Stimulated activated CD4-positive, alpha-beta T cell treated with anti-CD3 and anti-CD28 coated beads, TNF-alpha, amount 100 ng/mL, for 48 hours (primary cell): ENCODE measurements at places on chromosomes 12 and 14.

DNA sequence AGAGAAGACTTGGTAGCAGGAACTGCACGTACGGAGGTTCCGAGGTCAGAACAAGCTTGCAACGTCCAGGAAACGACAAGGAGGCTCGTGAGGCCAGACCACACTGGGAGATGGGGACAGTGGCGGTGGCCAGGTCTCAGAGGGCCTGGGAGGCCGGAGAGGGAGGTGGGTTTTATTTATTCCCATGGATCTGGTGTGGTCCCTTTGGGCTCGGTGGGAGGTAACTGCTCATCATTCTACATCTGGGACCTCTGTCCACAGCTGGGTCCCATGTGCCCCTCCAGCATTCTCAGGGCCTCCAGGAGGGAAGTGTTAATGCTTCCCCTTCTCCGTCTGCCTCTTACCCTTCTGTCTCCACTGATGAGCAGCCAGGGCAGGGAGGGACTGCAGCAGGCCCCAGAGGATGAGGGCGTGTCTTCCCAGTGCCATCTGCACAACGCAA is 35.7 kb upstream of the NCOR2 start:
- DNase-seq: no peak

DNA sequence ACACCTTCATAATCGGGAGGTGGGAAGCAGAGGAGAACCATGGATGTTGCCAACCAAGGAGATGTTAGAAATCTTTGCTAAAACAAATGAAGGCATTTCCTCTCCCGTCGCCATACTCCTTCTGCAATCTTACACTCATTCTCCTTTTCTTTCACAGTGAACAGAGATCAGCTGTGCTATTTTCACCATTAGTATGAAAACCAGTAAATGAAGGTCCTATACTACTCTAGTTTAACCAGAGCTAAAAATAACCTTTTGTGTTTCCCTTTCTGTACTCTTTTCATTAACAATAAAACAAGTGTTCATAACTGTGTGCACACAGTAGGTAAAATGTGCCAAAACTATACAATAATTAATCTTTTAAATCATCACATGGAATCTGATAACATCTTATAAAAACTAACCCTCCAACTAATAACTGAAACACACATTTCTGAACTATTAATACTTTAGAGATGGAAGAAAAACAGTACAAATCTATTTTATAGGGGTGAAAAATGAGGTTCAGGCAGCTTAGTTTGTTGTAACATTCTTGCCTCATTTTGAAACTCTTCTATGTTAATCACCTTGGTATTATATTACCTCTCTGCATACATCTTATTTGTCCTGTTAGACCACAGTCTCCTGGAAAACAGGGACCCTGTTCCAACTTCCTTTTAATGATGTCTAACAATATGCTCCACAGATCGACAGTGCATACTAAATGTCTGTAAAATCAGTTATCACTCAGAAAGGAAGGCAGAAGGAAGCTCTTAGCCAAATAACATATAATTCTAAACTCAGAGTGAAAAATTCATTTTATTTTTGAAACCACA is 69.5 kb downstream of the SPPL3 start:
- no peak for DNase-seq

DNA sequence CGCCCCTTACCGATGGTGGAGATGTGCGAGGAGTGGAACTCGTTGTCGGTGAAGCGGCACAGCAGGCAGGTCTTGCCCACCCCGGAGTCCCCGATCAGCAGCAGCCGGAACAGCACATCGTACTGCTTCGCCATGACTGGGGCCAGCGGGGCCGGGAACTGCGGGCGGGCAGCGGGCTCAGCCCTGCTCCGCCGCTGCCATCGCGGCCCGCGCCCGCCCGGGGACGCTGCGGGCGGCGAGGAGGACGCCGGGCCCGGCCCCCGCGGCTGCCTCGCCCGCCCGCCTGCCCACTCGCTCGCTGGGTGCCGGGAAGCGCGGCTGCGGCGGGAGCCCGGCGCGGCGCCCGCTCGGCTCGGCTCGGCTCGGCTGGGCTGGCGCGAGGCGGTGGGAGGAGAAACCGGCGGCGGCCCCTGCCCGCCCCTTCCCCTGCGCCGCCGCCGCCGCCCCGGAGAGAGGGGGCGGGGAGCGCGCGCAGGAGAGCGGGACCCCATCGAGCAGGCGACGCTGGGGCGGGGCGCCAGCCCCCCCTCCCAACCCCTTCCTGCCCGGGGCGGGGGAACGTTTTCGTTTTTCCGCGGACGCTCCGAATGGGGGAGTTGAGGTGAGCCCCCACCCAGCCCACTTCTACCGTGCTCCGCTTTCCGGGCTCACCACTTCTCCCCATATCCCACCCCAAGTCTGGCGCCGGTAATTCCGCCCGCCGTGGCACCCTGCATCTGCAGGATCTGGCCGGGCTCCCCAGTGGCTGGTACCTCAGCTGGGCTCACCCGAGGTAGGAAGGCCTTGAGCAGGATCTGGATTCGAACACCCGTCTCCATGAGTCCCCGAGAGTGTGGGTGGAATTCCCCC is at the start of gene RAB15:
Gene RAB15, minus strand, starts transcription at position 394 of the 849 bp plus-strand sequence. Its CDS starts 260 bp downstream, at position 134.
- no peak for DNase-seq

GRCh38 chr12:16495196-16495595 is 110.8 kb downstream of the LMO3 start:
- DNase-seq: no peak

- no peak for DNase-seq
These were observed 373.7 kb upstream of the SYT1 start for GRCh38 chr12:78490861-78491260.

DNA sequence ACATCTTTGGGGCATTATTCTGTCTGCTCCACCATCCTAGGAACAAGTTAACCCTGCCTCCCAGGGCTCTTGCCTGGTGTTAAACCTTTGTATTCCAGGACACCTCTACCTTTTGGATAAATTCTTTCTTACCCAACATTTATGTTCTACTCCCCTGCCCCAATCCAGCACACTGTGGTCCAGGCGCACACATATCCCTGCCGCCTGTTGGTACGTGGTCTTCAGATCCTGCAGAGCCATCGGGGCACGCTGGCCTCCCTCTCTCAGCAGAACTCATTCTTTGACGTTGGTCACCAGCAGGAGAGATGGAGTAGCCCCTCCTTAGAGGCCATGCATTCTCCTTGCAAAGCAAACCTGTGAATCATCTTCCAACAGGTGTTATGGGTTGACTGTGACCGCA is 5.1 kb upstream of the TMEM179 start:
- DNase-seq: no peak

- no peak for DNase-seq
These were observed 21.4 kb upstream of the TMTC2 start for GRCh38 chr12:82665142-82665923.

- DNase-seq: no peak
These were observed 383.0 kb downstream of the PCNX1 start for GRCh38 chr14:71290301-71290700.

DNA sequence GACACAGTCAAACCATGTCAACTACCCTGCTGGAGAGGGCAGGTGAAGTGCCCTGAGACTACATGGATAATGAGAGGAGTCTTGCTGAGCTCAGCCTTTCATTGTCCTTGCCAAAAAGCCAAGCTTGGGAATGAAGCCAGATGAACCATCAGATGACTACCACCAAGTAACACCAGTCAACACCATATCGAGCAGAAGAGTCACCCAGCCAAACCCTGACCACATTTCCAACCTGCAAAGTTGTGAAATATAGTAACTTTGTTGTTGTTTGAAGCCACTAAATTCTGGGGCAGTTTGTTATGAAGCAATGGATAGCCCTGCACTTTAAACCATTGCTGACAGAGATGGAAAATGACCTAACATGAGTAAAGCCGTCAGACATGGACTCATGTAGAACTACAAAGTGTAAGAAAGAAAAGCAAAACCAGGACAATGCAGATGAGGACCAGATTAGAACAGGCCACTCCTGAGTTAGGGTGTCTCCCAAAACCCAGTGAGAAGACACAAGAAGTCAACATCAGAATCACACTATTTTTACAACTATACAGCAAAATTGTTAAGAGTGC is 12.5 kb upstream of the CRADD start:
- DNase-seq: no peak

DNA sequence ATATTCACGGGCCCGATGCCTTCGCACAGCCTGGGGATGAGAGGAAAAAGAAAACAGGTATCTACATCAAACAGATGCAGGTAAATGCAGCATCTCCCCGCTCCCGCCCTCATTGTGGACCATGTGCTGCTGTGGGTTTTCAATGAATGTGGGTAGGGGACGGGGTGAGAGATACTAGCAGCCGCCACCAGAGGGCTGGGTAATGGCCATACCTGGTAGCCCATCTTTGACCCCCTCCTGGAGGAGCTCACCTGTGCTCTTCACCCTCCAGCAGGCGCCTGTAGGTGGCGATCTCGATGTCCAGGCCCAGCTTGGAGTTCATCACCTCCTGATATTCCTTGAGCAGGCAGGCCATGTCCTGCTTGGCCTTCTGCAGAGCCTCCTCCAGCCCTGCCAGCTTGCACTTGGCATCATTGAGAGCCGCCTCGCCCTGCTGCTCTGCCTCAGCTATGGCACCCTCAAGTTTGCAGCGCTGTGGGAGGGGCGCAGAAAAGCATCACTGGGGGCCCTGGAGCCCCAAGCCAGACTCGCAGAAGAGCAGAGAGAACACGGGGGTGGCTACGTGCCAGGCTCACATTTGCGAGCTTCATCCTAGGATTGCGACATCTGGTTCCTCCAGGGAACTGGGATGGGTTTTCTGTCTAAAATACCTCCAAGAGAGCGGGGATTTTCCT is 10.2 kb downstream of the KRT82 start:
- no peak for DNase-seq

DNA sequence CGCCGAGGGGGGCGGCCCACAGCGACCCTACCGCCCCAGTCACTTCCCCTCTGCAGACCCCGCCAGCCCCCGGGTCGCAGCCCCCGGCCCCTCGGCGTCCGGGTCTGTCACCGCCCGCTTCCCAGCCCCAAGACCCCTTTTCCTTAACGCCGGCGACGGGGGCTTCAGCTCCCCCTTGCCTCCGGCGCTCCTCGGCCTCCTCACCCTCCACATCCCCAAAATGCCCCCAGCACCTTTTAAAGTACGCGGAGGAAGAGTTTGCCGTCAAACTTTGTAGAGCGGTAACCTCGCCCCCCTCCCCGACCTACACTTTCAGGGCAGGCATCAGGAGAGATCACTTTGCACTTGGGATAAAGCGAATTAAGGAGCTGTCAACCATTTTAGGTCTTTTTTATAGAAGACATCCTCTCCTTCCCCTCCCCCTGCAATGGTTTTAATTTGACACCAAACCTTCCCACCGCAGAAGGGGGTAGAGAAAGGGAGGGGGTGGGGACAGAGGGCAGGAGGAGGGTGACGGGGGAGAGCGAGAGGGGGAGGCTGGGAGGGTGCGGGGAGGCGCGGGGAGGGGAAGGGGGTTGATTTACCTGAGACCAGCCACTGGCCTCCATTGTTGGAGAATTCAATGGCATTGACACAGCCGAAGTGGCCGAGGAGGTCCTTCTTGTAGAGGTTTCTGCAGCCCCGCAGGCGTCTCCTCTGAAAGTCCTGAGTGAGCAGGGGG is 578 bp downstream of the DCAF5 start:
- no peak for DNase-seq

DNA sequence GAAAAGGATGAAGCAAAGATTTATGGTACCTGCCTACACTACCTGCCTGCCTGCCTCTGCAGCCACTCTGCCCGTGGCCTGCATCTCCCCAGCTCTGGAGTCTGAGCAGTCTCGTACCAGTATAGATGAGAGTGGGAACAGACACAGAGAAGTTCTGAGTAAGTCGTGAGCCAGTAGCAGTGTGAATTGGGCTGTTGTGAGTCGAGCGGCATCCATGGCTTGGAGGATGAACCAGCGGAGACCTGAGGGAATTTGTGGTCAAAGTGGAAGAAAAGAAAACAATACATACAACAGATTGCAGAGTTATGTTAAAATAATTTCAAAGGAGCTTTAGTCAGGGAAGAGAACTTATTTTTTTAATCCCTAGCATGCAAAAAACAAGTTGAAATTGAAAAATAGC is 25.3 kb downstream of the C2CD5 start:
- no peak for DNase-seq

DNA sequence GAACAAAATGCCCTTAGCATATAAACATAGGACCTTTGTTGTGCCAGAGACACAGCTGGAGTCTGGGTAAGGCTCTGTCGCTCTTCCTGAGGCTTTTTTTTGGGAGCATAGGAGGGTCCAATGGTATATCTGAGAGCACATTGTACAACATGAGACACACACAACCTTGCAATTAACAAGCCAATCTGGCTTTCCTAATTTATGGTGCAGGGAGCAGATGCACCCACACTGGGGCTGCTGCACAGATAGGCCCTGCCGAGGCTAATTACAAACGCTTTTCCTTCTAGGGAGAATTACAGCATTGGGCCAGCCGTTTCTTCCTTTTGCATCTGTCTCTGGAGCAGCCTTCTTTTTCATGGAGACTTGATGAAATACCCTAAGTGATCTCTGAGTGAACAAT is 75.0 kb upstream of the OVCH1 start:
- DNase-seq: no peak

DNA sequence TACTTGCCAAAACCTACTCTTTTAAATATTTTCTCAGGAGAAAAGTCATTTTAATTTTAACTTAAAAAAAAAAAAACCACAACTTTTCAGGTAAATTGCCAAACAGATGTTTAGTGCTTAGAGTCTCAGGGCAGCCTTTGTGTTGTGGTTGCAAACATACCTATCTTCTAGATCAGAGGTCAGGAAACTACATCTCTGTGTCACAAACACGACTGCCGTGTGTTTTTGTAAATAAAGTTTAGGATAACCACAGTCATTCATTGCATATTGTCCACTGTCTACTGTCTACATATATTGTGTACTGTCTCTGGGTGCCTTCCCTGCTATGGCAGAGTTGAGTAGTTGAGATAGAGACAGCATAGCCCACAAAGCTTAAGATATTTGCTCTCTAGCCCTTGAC is 48.9 kb downstream of the DYRK2 start:
- no peak for DNase-seq

- no peak for DNase-seq
These were observed 31.9 kb downstream of the CEP83 start for GRCh38 chr12:94427501-94428381.

DNA sequence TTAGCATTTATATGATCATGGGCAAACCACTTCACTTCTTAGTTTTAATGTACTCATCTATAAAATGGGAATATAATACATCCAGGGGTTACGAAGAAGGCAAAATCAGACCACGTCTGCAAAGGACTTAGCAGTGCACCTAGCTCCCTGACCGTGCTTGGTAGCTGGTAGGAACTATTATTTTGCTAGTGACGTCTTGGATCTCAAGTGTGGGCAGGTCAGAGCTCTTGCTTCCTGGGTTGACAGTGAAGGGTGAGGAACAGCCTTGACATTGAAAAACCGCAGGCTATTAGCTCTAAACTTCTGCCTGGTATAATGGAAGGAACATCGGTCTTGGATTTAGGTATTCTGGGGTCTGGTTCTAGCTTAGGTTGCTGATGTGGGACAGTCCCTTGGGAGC is 89.3 kb upstream of the MED13L start:
- no peak for DNase-seq

DNA sequence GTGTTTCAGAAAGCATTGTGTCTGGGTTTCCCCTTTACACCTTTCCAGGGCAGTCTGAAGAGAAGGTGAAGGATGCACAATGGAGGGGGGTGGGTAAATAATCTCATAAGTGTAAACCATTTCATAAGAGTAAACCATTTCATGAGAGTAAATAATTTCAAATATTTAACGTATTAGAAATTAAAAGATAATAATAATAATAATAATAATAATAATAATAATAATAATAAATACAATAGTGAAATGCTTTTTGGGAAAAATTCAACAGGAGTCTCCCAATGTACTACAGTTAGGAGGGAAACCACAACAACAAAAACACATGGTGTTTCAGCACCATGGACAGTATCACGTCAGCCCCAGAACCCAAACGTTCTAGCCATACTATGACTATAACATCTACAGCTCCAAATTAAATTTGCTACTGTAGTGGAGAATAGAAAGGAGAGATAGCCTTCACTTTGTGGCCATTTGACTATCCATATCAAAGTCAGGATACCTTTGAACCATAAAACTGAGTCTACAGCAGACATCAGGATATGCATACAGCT is 691.8 kb downstream of the BCL11B start:
- DNase-seq: no peak
